Sigmoid colon (tissue), 7 donors: ENCODE measurements at places on chromosomes 16 and 17. TPM values are rescaled to one million over a fixed set of nuclear protein-coding genes. Genes with fewer than 3 reads are reported as not detected.

DNA sequence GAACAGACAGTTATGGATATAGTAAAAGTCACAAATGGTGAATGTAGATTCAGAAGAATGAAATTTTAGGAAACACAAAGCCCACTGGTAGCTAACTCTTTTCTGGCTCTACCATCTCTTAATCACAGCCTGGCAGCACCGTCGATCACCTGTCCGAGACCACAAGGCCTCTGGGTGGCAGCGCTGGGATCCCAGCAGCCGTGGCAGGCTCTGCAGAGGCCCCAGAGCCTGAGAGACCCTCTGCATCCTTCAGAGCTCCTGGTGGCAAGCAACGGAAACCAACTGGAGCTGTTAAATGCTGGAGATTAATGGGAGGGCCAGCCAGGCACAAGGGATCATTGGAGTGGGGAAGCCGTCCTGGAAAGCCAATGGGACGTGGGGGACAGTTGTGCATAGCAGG, 26.3 kb downstream of the LAT start:
- DNase-seq = no peak

- no peak for DNase-seq
Observed at GRCh38 chr16:78522327-78522726, 422.9 kb downstream of the WWOX start.

- DNase-seq = no peak
Observed at GRCh38 chr16:82264756-82265155, 94.7 kb upstream of the MPHOSPH6 start.

The KRTAP9-2 gene
- not detected for total RNA-seq

The TSPOAP1 gene
- total RNA-seq = 19.4 TPM

- no peak for DNase-seq
Observed at GRCh38 chr16:68087688-68088087, 2.5 kb downstream of the NFATC3 start.

- no peak for DNase-seq
Observed at GRCh38 chr17:6460531-6461161, 16.4 kb downstream of the PIMREG start.

The SLC13A2 gene
- total RNA-seq = not detected

- DNase-seq = no peak
Observed at GRCh38 chr16:8436931-8437330, 153.4 kb downstream of the TMEM114 start.

GRCh38 chr16:17602678-17603077, 131.9 kb upstream of the XYLT1 start:
- DNase-seq = no peak

- DNase-seq = peak; percentile 69
Observed at GRCh38 chr17:76153640-76154039, 12.6 kb upstream of the FOXJ1 start.

The TBC1D3G gene
- not detected for total RNA-seq

DNA sequence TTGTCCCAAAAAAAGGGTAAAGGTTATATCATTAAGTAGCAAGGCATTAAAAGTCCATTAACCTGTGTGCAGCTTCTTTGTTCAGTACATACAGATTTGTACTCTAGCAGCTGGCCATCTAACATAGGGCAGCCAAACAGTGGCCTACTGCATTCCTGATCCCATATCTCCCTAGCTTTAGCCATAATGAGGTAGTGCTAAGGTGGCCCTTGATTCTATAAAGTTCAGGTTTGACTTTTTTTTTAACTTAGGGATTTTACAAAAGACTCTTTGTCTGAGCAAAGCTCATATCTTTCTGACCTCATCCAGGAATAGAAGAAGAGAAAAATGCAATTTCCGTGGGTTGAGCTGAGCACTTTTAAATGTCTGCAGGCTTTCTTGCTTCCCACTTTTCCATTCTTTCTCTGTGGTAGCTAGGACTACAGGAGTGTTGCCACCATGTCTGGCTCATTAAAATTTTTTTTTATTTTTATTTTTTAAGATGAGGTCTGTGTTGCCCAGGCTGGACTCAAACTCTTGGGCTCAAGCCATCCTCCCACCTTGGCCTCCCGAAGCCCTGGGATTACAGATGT, 19.5 kb upstream of the CDC6 start:
- no peak for DNase-seq

GRCh38 chr16:57422026-57422944, 17.7 kb downstream of the CCL17 start:
- DNase-seq = peak; percentile 80

DNA sequence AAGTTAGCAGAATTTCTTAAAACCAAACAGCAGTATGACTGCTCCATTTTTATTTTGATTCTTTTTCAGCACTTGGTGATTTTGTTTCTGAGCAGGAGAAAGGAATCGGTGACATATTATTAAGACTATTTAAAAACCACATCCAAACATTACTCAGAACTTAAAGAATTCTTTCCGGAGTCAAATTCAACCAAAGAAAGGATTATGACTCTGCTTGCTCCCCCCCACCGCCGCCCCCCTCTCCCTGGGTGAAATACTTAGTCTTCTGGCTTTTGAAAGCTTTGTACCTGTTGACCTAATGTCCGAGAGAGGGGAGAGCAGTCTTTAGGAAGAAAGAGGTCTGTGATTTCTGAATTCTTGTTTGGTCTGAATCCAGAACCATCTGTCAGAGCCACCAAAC, 17.9 kb upstream of the COL1A1 start:
- DNase-seq = no peak

The SEPTIN12 gene
- not detected for total RNA-seq

DNA sequence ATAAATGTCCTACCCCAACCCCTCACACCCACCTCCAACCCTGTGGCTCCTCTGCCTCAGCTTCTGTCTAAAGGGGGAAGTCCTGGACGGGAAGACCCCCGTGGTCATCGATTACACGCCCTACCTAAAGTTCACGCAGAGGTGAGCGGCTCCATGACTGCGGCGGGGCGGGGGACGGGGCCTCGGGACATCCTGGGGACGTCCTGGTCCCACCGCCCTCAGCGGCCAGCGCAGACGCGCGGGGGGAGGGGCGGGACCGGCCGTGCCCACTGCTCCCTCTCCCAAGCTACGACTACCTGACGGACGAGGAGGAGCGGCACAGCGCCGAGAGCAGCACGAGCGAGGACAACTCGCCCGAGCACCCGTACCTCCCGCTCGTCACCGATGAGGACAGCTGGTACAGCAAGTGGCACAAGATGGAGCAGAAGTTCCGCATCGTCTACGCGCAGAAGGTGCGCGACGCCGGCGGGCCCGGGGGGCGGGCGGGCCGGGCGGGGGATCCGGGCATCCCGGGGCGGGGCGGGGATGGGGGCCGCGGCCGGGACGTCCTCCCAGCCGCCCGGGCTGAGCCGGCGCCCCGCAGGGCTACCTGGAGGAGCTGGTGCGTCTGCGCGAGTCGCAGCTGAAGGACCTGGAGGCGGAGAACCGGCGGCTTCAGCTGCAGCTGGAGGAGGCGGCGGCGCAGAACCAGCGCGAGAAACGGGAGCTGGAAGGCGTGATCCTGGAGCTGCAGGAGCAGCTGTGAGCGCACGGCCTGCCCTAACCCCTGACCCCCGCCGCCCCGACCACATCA, 6.7 kb downstream of the RUNDC3A start:
- no peak for DNase-seq

GRCh38 chr16:73546341-73546845, 498.5 kb upstream of the ZFHX3 start:
- DNase-seq = no peak

- DNase-seq = no peak
Observed at GRCh38 chr16:77961814-77962213, 60.5 kb upstream of the CLEC3A start.

GRCh38 chr16:50372611-50373344, 4.0 kb upstream of the BRD7 start:
- peak; percentile 92 for DNase-seq

The GAST gene
- not detected for total RNA-seq

The SLC52A1 gene
- not detected for total RNA-seq

The TEDC2 gene
- not detected for total RNA-seq

- DNase-seq = no peak
Observed at GRCh38 chr17:19397556-19398041, 10.6 kb upstream of the MFAP4 start.

The KRT20 gene
- 2.1 TPM for total RNA-seq
